ENCODE measurements at places on chromosomes 2 and 18. TPM values are rescaled to one million over a fixed set of nuclear protein-coding genes. Genes with fewer than 3 reads are reported as not detected.

The SPRED2 gene
- total RNA-seq, result 34.7 TPM

The DAW1 gene
- not detected for total RNA-seq

- DNase-seq, result peak; percentile 58
Measured at GRCh38 chr18:63979409-63979920, 9.6 kb downstream of the SERPINB8 start.

DNA sequence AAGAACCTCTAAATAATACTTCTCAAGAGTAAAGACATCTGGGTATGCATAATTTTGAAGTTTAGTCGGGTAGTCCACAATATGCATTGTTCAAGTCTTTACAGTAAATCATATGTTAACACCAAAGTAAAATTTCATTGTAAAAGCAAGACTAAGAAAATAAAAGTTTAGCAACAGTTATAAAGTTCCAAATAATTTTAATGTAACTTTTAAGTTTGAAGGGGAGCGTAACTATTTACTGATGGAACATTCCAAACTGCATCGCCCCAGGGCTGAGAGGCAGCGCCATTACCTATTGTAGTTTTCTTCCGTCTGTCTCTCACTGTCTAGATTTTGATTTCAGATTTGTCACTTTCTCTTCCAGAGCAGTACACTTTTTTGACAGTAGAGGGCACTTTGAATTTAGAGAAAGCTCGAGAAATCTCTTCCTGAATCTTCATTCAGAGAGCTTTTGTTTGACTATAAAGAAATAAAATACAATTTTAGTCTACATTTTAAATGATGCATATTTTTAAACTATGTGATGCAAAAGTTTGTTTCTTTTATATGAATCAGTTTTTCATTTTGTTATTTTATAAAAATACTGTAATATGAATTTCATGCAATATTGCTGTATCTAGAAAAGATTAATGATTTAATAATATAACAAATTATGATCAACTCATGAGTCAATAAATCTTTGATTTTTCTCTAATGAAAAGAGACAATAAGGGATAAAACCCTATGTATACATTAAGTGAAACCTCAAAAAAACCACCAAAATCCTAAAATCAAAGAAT is 389.8 kb downstream of the FIGN start:
- no peak for DNase-seq

DNA sequence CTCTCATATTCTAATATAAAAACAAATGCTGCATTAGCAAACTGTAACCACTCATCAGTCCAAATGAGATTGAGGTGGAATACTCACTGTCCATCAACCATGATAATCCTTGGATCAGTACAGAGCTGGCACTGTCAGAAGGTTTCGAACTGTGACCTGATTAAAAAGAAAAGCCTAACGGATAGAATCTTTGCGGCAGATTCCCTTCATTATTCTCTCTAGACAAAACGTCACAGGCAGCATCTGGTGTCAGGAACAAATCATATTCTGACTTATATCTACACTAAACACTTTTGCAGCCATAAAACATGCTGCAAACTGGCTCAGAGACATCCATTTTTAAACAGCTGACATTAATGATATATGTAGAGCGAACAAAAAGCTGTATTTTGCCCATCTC is 677.7 kb upstream of the NXPH2 start:
- DNase-seq, result no peak

GRCh38 chr18:62066102-62066818 is 120.6 kb downstream of the PIGN start:
- no peak for DNase-seq

- DNase-seq, result peak; percentile 60
Measured at GRCh38 chr2:36478332-36478738, 119.6 kb downstream of the FEZ2 start.

The DCAF17 gene
- total RNA-seq, result 12.9 TPM

DNA sequence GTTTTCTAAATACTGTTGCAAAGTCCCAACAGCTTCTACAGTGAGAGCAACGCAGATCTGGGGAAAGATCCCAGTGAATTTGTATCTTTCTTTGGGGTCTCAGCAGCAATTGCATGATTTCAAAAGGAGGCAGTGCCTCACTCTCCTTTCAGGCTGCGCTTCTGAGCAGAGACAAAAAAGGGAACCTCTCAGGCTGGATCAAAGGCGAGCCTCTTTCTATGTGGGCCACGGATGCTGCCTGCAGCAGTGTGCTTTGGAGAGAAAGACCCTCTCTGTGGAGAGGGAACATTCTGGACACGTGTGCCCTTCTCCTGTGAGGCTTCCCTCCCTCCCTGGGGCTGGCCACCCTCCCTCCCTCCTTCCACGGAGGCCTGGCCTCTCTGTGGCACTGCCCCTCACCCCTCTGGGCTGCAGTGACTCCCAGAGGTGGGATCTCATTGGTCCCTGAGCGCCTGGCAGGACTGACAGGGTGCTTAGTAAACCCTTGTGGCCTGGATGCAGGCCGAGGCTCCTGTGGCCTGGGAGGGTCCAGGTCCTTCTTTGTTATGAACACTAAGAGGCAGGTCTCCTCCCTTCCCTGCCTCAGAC is 21.6 kb upstream of the PDIA6 start:
- no peak for DNase-seq

DNA sequence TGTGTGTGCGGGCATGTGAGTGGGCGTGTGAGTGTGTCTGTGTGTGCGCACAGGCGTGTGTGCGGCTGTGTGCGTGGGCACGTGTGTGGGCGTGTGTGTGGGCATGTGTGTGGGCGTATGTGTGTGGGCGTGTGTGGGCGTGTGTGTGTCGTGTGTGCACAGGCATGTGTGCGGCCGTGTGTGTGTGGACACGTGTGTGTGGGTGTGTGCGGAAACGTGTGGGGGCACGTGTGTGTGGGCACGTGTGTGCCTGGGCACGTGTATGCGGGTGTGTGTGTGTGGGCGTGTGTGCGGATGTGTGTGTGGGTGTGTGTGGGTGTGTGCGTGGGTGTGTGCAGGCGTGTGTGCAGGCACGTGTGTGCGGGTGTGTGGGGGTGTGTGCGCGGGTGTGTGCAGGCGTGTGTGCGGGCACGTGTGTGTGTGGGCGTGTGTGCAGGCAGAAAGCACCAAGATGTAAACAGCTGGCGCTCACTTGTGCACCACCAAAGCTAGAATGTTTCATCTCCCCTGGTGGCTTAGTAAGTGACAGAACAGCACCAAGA is 31.2 kb upstream of the ALKAL2 start:
- DNase-seq, result no peak

The UCN gene
- total RNA-seq, result 3.1 TPM

- DNase-seq, result no peak
Measured at GRCh38 chr18:68256418-68257067, 458.4 kb downstream of the TMX3 start.

DNA sequence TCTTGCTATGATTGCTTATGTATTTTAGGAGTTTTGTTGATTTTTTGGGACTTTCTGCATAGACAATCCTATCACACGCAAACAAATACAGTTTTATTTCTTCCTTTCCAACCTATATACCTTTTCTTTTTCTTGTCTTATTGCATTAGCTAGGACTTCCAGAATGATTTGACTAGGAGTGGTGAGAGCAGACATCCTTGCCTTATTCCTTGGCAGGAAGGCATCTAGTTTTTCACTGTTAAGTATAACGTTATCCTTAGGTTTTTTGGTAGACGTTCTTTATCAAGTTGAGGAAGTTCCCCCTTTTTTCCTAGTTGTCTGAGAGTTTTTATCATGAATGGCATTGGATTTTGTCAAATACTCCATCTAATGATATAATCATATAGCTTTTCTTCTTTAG is 25.8 kb downstream of the EHBP1 start:
- no peak for DNase-seq

- DNase-seq, result peak; percentile 44
Measured at GRCh38 chr2:17643031-17643615, 102.6 kb downstream of the VSNL1 start.

DNA sequence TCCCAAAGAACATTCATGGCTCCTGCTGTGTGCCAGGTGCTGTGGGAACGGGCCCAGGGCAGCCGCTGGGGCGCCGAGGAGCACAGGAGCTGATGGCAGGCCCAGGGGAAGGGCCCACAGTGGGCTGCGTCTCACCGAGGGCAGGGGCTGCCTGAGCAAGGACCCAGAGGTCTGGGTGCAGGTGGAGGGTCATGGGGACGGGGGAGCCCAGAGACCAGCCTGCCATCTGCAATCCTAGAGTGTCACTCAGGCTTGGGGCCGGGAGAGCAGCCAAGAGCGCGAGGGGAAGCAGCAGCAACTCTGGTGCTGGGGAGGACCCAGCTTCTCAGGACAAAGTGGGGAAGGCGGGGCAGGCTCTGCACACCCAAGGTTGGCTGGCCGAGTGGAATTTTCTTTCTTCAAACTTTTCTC is 207.4 kb downstream of the HDAC4 start:
- no peak for DNase-seq

DNA sequence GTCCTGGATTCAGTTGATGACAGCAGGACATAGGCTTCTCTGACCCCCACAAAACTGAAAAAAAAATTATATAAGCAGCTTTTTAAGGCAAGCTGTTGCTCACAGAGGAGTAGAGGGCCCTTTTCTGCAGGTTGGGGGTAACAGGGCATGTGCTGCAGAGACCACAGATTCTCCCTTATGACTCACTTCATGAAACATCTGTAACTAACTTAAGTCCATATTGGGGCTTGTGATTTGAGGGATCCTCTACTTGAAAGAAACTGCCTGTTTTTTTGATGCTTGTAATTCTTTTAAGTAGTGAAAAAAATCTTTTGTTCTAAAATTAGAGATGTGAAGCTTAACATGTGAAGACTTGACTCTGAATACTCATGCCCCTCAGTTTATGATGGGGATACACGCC is 33.4 kb downstream of the XRCC5 start:
- no peak for DNase-seq

- no peak for DNase-seq
Measured at GRCh38 chr2:219522111-219523030, 8.1 kb downstream of the ASIC4 start.

The KDSR gene
- 59.4 TPM for total RNA-seq

The KIF1A gene
- 1.6 TPM for total RNA-seq

DNA sequence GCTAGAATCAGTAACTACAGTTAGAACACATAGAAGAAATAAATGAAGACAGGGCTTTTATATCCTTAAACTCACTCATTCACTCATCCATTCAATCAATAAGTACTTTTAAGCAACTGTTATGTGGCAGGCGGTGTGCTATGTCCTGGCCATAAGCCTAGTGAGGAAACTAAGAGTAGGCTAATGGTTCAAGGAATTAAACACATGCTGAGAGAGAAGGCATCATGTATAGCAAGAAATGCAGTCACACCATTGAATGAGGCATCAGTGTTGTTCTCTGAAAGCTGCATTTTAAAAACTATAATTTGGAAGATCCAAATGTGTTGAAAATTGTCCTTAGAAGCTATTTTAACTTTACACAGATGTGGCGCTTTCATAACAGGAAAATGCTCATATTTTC is 86.5 kb upstream of the DTNA start:
- DNase-seq, result no peak

- DNase-seq, result peak; percentile 46
Measured at GRCh38 chr18:8478166-8478967, 130.9 kb upstream of the RAB12 start.

The REEP1 gene
- 21.2 TPM for total RNA-seq

The FOXI3 gene
- total RNA-seq, result not detected

GRCh38 chr2:26448651-26449050 is 29.3 kb downstream of the OTOF start:
- DNase-seq, result no peak

The PLEKHH2 gene
- total RNA-seq, result 20.5 TPM

DNA sequence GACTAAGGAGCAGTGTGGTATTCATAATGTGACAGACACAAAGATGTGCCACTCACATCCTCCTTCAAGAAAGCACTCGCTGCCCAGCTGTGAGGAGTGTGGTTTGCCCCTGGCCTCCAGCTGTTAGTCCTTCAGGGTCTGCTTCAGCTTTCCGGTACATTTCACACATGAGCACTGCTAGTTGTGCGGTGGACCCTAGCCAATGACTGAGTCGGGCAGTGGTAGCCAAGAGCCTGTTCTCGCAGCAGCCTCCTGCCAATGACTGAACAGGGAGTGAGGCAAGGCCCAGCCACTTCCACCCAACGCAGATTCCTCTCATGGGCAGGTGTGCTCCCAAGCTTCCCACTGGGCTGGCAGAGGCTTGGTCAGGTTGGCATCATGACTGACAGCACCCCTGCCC is 254.3 kb downstream of the RBM43 start:
- DNase-seq, result no peak

The NPHP1 gene
- total RNA-seq, result 8.6 TPM

DNA sequence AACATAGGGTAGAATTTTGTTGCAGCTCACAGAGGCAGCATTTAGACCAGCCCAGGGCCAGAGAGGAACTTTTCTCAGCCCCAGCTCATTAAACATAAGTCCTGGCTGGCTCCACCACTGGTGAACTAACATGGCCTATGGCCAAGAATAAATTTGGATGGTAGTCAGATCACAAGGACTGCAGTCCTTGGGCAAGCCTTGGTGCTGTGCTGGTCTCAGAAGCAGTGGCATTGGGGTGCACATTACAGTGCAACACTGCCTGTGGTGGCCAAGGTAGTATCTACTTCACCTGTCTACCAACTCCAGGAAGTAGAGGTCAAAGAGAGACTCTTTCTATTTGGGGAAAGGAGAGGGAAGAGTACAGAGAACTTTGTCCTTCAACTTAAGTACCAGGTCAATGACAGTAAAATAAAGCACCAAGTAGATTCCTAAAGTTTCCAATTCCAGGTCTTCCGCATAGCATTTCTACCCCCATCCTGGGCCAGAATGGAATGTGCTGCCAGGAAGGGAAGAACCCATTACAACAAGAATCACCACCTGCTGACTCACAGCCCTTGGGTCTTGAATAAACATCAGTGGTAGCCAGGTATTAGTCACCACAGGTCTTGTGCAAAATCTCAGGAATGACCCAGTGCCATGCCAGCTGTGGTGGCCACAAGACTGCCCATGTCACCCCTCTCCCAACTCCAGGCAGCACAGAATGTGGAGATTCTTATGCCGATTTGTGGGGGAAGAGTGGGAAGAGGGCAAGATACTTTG is 155.4 kb upstream of the FSIP2 start:
- no peak for DNase-seq

DNA sequence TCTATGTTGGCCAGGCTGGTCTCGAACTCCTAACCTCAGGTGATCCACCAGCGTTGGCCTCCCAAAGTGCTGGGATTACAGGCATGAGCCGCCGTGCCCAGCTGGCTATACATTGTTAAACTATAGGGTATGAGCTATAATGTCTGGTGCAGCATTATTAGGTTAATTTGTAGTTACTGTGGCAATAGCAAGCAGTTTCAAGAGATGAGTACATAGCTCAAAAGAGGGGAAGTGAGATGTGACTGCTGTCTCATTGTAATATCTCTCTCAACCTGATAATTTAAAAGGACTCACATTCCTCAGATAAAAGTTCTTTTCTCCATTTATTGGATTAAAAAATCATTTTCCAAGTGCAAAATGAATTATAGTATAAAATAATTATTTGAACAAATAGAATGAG is 116.4 kb downstream of the INO80D start:
- DNase-seq, result no peak

The MFSD6 gene
- total RNA-seq, result 62.9 TPM

The ACTG2 gene
- 2,669 TPM for total RNA-seq

- DNase-seq, result no peak
Measured at GRCh38 chr2:241867776-241868420, 1.6 kb upstream of the RTP5 start.

The ARHGEF4 gene
- total RNA-seq, result 11.7 TPM

Measured in mucosa of gallbladder (tissue), 1 donor.